ENCODE measurements at places on chromosomes 13 and 19.

DNA sequence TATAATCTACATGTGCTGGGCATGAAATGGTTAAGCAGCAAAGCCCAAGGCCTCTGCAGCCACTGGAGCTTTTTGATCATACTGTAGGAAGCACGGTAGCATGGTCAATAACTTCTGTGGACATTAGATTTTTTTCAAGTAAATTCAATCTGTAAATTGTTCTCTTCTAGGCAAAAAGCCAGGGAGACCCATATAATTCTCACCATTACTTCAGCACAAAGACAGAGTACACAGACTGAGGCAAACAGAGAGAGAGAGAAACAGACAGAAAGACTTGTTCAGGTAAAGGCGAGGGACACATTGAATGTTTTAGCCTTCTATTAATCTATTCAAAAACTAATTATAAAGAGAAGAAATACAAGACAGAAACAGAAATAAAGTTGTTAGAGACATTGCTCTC, 349.4 kb downstream of the RFC3 start:
- no peak for DNase-seq

DNA sequence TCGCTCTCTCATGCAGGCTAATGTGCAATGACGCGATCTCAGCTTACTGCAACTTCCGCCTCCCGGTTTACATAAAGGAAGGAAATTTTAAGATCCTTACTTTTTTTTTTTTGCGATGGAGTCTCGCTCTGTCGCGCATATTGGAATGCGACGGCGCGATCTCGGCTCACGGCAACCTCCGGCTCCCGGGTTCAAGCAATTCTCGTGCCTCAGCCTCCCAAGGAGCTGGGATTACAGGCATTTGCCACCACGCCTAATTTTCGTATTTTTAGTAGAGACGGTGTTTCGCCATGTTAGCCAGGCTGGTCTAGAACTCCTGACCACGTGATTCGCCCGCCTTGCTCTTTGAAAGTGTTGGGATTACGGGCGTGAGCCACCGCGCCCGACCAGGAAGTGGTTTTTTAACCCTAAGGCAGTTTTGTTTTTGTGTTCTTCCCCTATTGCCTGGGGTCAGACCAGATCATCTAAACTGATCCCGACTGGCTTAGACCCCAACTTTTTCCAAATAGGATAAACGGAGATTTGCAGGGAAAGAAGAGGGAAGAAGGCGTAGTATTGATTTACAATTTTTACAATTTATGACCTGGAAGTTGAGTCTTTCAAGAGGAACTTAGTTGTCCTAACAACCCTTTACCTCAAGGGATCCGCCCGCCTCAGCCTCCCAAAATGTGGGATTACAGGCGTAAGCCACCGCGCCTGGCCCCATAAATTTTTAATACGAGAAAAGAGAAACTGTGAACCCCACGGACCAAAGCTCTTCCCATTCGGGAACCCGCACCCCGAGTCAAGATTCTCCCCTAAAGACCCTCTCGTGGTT, 142.0 kb downstream of the ZNF737 start:
- peak; percentile 60 for DNase-seq

DNA sequence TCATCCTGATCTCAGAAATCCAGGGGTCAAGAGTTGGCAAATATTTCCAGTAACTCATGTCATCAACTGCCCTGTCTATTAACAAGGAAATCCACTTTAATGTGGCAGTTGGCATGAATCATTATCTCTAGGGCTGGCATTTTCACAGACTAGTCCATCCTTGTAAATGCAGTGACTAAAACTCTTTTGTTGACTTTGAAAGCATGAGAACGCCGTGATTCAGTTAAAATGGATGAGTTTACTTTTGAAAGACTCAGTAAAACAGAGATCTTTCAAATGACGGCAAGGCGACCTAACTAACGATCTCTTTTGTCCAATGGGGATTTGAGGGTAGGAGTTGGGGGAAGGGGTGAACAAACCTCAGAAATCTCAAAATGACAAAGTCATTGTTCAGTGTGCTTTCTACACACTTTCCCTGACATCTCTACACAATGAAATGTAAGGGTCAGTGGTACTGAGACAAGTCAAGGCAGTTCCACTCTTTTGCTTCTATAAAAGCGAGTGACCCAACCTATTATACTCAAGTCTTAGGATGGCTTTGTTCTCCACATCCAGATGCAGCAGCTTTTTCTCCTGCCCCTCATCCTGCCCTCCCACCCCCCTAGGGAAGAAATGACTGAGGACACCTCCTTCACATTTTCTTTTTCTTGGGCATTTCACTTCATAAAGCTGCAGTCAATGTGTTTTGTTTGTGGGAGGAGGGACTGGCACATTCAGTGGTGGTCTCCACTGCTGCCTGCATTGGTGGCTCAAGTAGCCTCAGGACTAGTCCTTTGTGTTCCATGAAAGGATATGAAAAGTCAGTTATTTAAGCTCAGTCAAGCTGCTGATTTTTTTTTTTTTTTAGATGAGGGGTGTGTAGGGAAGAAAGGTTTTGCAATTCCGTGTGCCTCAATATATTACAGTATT, 200.5 kb downstream of the ABCC4 start:
- no peak for DNase-seq

DNA sequence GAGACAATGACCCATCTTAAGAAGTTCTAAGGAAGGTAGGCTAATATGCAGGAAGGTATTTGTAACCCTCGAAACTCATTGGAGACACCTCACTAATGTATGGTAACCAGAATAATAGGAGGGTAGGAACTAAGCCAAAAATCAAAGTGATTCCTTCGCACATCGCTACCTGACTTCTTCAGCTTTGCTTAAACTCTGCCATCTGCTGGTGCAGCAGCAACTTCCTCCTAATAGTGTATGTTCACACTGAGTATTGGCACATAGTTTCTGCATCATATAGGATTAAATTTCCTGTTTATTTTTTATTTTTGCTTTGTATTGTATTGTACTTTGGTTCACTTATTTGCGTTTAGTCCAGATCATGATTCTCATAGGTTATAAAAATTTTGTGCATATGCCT, 676.2 kb downstream of the GPC5 start:
- DNase-seq: peak; percentile 24

DNA sequence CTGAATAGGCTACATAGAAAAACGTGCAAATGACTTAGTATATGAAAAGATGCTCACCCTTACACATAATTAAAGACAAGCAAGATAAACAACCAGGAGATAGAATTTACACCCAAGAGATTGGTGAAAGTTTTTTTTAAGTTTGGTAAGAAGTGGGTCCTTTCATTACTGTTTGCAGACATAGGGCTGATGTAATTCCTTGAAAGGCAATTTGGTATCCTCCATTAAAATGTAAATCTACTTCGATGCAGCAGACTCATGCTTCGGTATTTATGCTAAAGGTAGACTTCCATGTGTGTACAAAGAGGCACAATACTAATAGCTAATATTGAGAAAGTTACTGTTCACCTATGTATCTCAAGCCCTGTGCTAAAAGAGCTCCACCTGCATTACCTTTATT, 33.5 kb downstream of the CNMD start:
- DNase-seq: no peak

DNA sequence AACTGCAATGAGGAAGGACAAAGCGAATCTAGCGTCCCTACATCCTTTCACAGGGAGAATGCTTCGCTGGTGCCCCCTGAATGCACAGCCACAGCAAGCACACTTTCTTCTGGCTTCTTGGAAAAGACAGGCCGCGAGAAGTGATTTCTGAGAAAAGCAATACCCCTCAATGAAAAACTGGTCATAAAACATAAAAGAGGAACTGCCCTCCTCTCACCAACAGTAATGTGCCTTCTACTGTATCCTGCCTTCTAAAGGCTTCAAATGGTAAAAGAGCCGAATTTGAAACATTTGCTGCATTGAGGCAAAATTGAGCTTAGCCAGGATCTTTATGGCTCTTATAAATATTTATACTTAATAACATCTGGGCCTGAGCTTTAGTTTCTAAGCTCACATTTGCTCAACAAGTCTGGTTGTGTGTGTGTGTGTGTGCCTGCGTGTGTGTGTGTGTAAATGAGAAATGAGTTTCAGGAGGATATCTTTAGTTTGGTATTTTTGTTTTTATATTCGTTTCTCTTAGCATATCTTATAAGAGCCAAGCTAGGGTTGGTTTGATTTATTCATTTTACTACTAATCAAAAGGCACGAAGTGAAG, 246.1 kb upstream of the MAB21L1 start:
- no peak for DNase-seq

GRCh38 chr19:3433313-3433712, 47.0 kb downstream of the SMIM24 start:
- DNase-seq: no peak

GRCh38 chr13:105925496-105925895, 610.0 kb downstream of the EFNB2 start:
- DNase-seq: no peak

DNA sequence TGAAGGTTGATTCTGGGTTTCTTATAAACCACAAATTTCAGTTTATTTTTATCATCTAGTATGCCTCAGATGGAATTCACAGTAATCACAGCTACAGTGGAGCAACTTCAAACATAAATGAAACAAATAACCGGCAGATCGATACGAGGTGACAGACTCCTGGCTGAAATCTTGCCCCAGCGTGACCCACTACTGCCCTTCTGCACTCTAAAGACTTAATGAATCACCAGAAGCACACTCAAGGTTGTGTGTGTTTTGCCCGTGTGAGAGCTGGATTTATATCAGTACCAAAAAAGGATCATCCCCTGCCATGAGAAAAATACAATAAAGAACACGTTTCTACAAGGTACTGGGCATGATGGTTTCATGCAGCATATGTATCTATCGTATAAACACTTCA, 161.7 kb downstream of the KLF12 start:
- DNase-seq: no peak

DNA sequence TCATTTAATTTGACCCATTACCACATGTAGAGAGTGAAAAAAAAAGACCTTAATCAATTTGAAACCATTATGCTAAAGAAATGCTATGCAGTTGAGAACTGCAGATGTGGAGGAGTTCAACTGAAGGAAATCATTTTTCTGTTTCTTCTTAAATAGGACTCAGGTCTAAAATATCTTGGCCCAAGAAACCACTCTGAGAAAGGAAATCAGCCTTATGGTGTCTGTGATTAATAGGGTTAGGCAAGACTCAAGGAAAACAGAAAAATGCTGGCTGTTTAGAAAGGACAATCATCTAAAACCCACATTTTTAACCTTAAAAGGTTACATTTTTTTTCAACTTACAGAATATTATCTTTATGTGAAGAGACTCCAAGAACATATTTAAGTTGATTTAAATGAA, 1.9 kb upstream of the SLITRK1 start:
- DNase-seq: no peak

DNA sequence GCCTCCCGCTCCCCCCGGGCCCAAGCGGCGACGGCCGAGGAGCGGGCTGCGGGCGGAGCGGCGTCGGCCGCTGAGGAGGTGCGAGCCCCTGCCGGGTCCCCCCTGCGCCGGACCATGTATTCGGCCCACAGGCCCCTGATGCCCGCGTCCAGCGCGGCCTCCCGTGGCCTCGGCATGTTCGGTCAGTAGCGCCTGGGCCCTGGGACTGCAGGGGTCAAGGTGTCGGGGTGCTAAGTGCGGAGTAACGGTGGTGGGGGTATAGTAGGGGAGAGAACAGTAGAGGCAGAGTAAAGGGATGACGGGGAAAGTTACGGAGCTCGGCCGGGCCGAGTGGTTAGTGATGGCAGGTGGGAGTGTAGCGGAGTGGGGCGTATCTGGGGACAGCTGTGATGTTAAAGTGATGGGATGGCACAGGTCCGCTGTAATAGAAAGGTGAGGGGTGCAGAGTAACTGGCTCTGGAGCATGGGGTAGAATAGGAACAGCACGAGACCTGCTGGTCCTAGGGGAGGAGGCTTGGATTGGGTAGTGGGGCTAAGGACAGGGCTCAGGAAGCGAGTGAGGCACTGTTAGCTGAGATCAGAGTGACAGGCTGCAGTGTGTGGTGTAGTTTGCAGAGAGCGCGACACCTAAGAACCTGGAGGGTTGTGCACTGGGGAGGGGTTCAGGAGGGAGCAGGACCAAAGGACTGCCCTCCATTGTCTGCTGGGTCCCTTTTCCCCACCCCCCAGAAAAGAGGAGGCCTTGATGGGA, 15.7 kb downstream of the CIC start:
- DNase-seq: peak; percentile 33

DNA sequence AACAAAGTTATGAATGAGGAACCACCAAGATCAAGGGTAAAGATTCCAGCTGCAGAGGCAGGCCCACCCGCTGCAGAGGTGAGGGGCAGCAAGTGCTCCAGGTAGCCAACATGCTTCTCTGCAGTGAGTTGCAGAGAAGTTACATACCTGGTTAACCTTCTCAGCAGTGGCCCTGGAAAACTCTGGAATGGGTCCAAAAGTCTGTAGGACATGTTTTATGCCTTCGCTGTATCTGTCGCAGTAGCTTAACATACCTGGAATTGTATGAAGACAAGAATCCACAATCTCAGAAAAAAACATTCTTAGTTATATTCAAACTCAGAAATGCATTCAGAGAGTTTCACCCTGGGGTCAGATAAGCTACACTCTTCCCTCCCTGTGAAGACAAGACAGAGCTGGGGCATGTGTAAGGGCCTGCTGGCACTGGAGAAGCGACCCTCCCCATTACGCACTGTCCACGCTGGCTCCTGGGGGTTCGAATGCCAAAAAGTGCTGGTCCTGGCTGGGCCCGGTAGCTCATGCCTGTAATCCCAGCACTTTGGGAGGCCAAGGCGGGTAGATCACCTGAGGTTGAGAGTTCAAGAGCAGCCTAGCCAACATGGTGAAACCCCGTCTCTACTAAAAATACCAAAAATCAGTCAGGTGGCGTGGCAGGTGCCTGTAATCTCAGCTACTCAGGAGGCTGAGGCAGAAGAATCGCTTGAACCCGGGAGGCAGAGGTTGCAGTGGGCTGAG, 121.0 kb downstream of the CRYL1 start:
- no peak for DNase-seq

- no peak for DNase-seq
These were observed 61.5 kb downstream of the DOCK9 start for GRCh38 chr13:98916403-98916802.

DNA sequence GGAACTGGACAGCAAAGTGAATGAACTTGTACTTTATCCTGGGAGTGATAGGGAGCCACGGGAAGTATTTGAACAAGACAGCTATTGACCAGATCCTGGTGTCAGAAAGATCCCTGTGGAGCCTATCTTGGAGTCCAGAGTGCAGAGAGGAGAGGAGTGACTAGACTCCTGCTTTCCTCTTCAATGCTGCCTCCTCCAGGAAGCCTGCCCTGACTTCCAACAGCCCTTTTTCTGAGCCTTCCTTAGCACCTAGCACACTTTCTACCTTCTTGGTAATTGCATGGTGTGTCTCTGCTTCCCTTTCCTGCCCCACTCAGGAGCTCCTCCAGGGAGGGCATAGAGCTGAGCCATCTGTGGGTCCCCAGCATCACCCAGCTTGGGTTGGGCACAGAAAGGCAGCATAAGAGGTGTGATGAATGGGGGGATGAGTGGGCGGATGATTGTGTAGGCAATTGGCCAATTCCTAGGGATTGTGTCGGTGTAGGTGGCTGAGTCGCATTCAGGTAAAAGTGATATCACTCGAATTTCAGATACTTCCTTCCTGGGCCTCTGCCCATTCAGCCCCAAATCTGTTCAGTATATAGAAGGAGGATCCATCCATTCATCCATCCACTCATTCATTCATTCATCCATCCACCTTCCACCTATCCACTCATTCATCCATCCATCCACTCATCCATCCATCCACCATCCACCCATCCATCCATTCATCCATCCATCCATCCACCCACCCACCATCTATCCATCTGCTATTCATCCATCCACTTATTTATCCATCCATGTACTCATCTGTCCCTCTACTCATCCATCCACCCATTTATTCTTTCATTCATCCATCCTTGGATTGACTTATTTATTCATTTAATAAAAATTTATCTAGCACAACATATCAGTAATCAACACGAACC, 26.9 kb downstream of the CYP4F22 start:
- DNase-seq: no peak

GRCh38 chr13:99385161-99385560, 78.0 kb upstream of the GPR183 start:
- DNase-seq: no peak

GRCh38 chr19:38538386-38538785, 79.4 kb downstream of the MAP4K1 start:
- DNase-seq: peak; percentile 60

Measured in globus pallidus (tissue), 1 donor.